ENCODE measurements at places on chromosomes 5 and 9.

DNA sequence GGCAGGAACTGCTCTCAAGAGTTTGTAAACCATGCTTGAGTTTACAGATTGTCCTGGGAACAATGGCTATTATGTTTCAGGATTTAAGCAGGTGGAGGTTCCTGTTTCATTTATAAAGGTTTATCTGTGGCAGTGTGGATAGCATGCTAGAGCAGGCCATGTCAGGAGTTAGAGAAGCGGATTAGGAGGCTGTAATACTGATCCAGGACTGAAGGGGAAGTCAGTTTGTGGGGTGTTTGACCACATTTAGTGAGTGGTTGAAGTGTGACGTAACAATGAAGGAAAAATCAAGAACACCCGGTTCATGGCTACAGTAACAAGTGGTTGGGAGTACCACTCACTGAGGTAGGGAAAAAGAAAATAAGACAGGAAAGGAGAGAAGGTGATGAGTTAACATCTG, 299.0 kb downstream of the TLR4 start:
- no peak for DNase-seq

- DNase-seq = no peak
These were observed 41.7 kb downstream of the ITGA2 start for GRCh38 chr5:53030893-53031292.

DNA sequence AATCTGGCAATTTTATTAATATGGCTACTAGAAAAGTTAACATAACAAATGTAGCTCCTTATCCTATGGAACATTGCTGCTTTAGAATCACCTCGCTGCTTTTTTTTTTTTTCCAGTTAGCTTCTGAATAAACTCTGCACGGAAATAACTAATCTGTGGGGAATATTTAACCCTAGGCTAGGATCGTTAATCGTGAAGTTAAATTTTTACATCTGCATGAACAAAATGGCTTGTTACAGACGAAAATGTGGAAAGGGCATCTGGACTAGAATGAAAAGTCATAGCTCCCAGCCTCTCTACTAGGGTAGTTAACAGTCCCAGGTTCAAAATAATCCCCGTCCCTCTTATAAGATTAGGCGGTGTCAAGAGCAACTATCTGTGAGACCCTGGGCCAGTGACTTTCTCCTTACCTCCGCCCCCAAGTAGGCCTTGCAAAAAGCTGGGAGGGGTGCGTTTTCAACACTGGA, 470 bp upstream of the SLC22A5 start:
- no peak for DNase-seq

DNA sequence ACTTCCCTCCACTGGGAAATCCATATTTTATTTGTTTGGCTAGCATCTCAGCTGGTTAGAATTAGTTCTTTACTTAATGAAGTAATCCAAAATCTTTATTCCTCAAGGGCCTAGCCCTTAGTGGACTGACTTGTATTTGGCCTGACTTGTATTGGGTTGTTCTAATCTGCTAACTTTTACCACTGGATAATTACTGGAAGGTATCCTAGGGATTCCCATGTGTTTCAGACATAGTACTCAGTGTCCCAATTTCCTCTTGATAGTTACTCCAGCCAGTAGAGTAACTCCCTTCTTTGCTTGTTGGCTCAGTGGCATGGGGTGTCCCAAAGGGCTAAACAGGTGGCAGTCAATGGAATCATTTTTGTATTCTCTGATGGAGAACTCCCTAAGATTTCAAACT, 156.0 kb downstream of the DCP2 start:
- DNase-seq = no peak

DNA sequence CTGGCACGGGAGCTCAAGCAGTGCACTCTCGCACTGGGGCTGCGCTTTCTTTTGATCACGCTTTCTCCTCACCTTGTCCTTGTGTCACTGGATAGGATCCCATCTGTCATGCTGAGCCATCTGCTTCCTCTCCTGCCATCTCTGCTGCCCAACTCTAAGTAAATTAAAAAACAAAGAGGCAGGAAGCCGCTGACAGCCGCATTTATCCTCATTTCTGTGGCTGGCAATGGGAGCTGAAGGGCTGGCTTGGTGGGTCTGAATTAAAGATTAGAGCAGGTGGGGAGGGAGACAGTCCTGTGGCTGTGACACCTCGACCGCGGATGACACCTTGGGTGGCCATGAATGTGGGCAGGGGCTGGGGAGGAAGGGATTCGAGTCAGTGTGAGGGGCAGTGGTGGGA, 159.2 kb upstream of the ALDH1B1 start:
- no peak for DNase-seq
